Neural crest cell (in vitro differentiated cells): ENCODE measurements at places on chromosomes 11 and 22. TPM values are rescaled to one million over a fixed set of nuclear protein-coding genes. Genes with fewer than 3 reads are reported as not detected.

GRCh38 chr11:117221775-117222517, 9.9 kb downstream of the PCSK7 start:
- no peak for DNase-seq

GRCh38 chr11:86136538-86136937, 67.7 kb upstream of the PICALM start:
- no peak for DNase-seq

- no peak for DNase-seq
Observed at GRCh38 chr11:120877746-120878365, 146.0 kb upstream of the TBCEL start.

DNA sequence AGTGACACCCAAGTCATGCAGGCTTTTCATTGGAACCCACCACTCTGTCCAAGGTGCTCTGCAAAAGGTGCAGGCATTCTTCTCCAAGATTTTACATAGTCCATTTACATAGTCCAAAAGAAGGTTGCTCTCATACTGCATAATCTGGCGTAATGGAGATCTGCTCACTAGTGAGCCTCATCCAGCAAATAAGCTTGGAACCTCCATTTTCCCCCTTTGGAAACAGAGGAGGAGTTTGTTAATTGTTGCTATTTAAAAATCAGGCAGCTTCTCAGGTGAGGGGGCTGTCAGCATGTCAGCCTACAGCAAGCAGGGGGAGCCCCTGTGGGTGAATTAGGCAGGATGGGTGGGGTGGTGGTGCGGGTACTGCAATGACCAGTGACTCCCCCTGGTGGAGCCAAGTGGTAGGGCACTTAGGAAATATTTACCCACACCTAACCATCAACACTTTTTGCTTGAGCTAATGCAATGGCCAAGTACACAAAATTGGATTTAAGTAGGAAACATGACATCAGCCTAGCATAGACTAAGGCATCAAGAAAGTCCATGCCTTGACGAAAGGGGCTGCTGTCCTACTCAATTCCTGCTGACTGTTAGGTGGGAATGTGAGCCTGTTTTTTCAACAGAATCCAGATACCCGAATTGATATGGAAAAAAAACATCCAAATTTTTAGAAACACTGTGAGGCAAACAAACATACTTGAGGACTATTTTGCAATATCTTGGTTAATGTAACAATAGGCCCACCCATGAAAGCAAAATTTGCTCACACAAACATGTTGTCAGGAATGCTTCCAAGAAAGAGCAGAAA, 64.5 kb downstream of the AMBRA1 start:
- peak; percentile 58 for DNase-seq

- no peak for DNase-seq
Observed at GRCh38 chr22:31954535-31955523, 10.5 kb downstream of the YWHAH start.

DNA sequence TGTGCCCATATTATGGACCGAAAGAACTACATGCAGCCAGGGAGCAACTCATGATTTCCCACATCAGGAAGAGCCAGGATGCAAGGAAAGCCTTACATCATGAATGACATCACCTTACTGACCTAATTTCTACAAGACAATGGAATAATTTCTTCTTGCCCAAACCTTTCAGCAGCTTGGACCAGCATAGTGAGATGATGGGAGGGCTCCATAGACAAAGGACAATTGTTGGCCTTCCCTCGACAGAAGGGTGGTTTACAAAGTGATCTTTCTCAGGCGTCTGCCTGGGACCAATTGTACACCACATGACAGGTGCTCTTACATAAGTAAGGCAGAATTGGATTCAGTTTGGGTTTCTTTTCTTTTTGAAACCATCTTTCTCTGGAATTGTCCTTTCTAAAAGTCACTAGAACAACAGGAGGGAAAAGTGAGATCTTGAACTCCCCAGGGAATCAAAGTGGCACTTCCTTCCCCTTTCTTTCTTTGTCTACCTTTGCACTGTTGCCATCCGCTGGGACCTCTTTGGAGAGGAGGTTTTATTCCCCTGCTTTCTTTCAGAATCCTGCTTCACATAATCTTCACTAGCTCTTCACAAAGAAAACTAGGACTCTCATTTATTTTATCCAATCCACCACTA, 51.7 kb upstream of the PAK1 start:
- no peak for DNase-seq

DNA sequence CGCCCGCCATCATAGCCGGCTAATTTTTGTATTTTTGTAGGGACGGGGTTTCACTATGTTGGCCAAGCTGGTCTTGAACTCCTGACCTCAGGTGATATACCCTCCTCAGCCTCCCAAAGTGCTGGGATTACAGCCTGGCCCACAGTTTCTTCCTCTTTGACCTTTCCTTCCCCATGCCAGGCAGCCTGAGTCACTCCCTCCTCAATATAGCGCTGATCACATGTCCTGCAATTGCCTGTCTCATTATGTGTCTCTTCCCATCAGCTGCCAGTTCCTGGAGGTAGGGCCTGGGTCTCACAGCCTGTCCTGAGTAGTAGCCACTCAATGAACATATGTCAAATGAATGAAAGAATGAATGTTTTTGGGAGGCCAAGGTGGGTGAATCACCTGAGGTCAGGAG, 43.0 kb upstream of the CCDC134 start:
- no peak for DNase-seq

DNA sequence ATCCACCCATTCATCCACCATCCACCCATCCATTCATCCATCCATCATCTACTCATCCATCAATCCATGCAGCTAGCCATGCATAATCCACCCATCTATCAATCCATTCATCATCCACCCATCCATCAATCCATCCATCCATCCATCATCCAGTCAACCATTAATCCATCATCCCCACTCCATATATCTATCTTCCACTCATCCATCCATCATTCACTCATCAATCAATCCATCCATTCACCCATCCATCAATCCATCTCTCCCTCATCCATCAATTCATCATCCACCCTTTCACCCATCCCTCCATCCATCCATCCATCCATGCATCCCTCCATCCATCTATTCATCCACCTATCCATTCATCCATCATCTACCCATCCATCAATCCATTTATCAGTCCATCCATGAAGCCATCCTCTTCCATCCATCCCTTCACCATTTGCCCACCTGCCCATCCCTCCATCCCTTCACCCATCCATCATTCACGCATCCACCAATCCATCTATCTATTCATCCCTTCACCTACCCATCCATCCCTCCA, 689.4 kb downstream of the BRD1 start:
- DNase-seq = no peak

GRCh38 chr22:43327157-43327438, 16.1 kb downstream of the SCUBE1 start:
- no peak for DNase-seq

GRCh38 chr11:62427630-62428233, 8.9 kb downstream of the SCGB1A1 start:
- no peak for DNase-seq

DNA sequence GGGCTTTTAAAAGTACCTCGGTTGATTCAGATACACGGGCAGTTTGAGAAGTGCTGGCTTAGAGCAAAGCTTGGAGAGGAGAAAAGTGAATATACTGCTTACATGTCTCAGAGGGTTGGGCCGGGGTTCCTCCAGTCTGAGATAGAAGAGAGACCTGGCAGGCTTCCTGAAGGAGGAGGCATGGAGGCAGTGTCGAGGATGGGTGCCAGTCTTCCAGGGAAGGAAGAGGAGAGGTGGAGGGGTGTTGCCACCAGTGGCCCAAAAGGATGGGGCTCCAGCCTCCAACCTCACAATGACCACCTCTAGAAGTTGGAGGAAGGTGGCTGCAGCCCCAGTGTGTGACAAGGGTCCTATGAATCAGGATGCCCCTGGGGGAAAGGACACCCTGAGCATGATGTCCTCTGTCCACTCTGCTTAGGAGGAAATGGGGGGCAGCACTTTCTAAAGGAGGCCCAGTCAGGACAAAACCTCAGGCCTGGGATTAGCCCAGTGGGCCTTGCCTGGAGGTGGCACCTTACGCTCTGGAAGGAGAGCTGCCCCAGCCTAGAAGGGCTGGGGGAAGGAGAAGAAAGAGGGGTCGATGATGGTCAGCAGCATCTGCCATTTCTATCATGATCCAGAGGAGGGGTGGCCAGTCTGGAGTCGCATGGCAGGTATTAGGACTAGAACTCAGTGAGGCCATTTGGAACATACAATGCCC, 65.2 kb downstream of the CD82 start:
- DNase-seq = no peak

DNA sequence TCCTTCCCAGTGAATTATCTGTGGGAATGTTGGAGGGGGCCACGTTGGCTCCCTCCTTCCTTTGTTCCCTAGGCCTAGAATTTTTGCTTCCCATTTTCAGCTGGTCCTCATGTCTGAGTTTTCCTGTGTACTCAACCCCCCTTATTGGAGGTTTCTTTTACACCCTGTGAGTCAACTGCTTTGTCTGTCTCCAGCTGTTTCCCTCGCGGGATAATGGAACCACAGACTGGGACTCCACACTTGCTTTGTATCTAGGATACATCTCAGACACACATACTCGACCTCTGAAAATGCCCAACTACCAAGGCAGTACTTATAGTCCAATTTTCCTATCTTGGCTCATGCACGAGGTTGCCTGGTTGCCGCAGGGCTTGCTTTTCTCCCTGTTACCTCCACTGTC, 352.7 kb upstream of the MPPED2 start:
- DNase-seq = no peak

DNA sequence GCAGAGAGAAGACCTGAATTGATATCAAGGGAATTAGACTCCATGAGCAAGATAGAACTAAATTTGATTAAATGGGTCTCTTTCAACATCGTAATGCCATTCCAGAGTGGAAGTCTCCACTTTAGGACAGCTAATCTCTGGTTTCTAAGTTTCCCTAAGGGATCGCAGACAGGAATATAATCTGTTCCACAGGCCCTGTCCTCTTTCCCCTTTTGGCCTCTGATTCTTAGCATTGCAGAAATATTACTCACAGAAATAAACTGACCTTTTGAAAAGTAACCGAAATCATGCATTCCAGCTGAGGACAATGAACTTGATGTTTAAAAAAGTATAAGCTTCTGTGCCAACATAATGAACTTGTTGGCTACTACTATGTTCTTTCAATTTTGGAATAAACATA, 227.8 kb downstream of the ETS1 start:
- no peak for DNase-seq

DNA sequence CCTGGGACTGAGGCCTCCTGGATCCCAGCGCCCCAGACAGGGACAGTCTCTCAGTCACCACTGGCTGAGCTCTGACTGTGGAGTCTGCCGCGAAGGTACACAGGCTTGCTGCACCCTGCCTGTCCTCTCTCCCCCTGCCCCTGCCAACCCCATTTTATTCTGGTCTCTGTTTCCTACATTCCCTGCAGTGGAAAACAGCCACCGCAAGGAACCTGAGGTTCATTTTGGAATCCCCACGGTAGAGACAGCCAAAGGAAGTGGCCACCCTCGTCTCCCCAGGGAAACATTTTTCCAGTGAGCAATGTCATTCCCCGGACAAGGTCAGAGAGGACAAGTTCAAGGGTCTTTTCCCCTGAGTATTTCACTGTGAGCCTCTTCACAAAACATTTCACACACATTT, 56.6 kb downstream of the FBXO7 start:
- DNase-seq = no peak

DNA sequence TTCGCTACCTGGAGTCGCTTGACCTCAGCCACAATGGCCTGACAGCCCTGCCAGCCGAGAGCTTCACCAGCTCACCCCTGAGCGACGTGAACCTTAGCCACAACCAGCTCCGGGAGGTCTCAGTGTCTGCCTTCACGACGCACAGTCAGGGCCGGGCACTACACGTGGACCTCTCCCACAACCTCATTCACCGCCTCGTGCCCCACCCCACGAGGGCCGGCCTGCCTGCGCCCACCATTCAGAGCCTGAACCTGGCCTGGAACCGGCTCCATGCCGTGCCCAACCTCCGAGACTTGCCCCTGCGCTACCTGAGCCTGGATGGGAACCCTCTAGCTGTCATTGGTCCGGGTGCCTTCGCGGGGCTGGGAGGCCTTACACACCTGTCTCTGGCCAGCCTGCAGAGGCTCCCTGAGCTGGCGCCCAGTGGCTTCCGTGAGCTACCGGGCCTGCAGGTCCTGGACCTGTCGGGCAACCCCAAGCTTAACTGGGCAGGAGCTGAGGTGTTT, 12.8 kb downstream of the TSKU start:
- DNase-seq = no peak

DNA sequence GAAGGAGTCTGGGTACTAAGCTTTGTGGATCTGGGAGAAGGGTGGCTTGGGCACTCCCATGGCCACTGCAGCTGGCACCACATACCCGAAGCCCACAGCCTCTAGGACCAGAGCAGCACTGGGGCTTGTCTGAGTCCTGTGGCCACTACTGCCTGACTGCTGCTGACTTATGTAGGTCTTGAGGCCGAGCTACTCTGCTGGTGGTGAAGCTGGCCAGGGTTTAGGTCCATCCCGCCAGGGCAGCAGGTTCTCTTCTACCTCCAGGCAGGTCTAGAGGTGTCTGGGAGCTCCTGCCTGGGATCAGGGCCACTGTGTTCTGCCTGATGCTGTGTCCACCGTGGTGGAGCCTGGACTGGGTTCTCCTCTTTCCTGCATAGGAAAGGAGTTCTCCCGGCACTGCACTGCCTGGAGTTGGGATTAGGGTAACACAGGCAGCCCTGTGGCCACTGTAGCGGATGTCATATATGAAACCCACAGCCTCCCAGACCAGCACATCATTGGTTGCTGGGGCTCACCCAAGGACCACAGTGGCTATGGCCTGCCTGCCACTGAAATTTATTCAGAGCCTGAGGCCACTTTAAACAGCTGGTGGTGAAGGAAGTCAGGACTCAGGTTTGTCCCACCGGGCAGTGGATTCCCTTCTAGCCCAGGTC, 109.8 kb upstream of the SERPIND1 start:
- no peak for DNase-seq

Gene THAP12
- total RNA-seq = 55.2 and 62.0 TPM in 2 replicates

Gene CDKN1C
- total RNA-seq = 78.3 and 80.0 TPM in 2 replicates

Gene BBOX1
- not detected in 2 replicates for total RNA-seq

Gene OR51B5
- total RNA-seq = 0.21 TPM in 1 of 2 replicates, not detected in the other

Gene GDPD4
- total RNA-seq = not detected in 2 replicates

Gene RBMXL2
- 0.20 and 0.21 TPM in 2 replicates for total RNA-seq

Gene SSTR3
- 0.09 TPM in 2 replicates for total RNA-seq

Gene KCNJ1
- not detected in 2 replicates for total RNA-seq

Gene PGA4
- total RNA-seq = not detected in 2 replicates

Gene APLNR
- total RNA-seq = 3.0 and 3.9 TPM in 2 replicates

Gene ACR
- total RNA-seq = 0.34 TPM in 1 of 2 replicates, not detected in the other

Gene KRTAP5-1
- not detected in 2 replicates for total RNA-seq

Gene MIOX
- 0.30 and 0.35 TPM in 2 replicates for total RNA-seq
